Trophoblast cell (in vitro differentiated cells and primary cell): ENCODE measurements at places on chromosomes 11 and 22.

GRCh38 chr11:2036863-2037486, 39.3 kb upstream of the H19 start:
- no peaks in the 10 kb centered on the region for H3K36me3 ChIP-seq
- H3K27me3 ChIP-seq, result no peaks in the 10 kb centered on the region
- no peak for DNase-seq
- H3K4me3 ChIP-seq, result no peak overlapping the region

DNA sequence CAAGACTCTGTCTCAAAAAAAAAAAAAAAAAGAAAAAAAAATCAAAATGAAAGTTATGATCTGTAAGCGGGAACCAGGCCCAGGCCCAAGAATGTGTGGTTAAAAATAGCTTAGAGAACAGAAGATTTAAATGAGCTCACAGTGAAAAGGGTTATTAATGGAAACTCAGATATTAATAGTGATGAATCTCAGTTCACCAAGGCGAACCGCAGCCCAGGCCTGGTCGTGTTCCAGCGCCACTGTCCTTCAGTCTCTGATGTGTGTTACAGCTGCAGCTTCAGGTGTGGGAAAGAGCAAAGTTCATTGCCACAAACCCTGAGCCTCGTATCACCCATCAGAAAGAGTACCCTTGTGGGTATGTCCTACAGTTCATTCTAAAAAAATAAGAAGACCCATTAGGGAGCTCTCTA, 107.1 kb downstream of the GAB2 start:
- DNase-seq, result no peak
- no peaks in the 10 kb centered on the region for H3K36me3 ChIP-seq
- H3K27ac ChIP-seq, result no peak overlapping the region
- no peaks in the 10 kb centered on the region for H3K27me3 ChIP-seq
- no peak overlapping the region for H3K4me3 ChIP-seq
- H3K4me1 ChIP-seq, result peaks cover 2% of the 10 kb centered on the region

DNA sequence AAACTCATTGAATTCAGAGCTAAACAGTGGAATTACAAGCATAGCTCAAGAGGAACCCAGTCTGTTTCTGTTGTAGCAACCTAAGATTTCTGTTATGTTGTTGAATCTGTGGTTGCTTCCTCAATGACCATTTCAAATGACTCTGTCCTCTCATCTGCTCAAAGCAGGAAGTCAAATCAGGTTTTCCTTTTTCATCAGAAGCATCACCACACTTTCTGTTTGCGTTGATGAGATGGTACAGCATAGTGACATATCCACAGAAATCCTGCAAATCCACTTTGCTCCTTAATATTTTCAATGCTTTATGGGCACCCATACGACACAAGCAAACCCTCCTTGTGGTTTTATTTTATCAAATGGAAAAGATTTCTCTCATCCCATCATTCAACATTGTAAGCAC, 12.6 kb upstream of the UCP2 start:
- no peaks in the 10 kb centered on the region for H3K4me1 ChIP-seq
- H3K27ac ChIP-seq, result no peak overlapping the region
- H3K4me3 ChIP-seq, result no peak overlapping the region
- DNase-seq, result no peak

- DNase-seq, result no peak
- no peaks in the 10 kb centered on the region for H3K36me3 ChIP-seq
- H3K4me3 ChIP-seq, result no peak overlapping the region
- peaks cover 45% of the 10 kb centered on the region for H3K27me3 ChIP-seq
- peaks cover 6% of the 10 kb centered on the region for H3K4me1 ChIP-seq
These were observed 2.9 kb upstream of the LMO1 start for GRCh38 chr11:8266246-8267241.
